ENCODE measurements at places on chromosomes 4 and X.

- DNase-seq = no peak
Observed at GRCh38 chr4:54493862-54494261, 163.9 kb upstream of the KIT start.

GRCh38 chr4:1288786-1289185 is 905 bp upstream of the MAEA start:
- DNase-seq = no peak

DNA sequence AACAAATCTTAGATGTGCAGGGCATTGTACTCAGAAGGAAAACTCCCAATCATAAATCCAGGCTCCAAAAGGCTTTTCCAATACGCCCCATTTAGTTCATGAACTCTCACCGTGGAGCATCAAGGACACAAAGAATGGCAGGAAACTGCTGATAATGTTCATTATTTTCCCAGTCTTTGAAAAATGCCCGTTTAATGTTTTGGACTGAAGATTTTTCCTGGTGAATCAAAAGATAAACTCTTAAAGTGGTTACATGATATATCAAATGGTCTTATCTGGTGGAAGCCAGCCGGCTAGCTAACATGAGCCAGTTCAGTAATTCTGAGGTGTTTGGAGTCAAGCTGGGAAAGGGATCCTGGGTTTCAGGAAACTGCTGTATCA is 62.1 kb upstream of the AP1S2 start:
- DNase-seq = no peak

DNA sequence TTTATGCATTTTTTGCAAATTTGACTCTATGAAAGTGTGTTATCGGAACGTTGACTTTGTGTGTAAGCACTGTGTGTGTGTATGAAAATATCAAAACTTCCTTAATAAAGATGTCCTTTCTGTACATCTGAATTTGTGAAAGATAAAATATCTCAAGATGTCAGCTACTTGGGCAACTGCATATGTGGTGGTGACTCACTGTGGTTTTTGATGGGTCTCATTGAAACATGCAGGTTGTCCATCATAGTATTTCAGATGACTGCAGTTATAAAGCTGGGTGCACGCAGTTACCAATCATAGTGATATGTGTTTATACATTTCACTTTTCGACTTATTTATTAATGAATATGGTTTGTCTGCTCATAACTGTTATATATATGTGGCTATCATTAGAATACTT is 19.7 kb upstream of the BBS12 start:
- no peak for DNase-seq

- DNase-seq = no peak
Observed at GRCh38 chrX:30992381-30992904, 79.4 kb downstream of the FTHL17 start.

DNA sequence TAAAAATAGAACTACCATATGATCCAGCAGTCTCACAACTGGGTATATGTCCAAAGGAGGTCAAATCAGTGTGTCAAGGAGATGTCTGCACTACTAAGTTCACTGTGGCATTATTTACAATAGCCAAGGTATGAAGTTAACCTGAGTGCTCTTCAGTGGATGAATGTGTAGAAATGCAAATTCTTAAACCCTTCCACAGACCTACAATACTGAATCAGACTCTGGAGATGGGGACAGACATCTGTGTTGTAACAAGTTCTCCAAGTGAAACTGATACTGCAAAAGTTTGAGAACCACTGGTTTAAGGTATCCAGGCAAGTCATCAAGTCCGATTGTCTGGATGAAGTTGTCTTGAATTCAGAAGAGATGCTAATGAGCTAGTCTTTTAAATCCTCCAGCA is 38.5 kb downstream of the SMAD1 start:
- no peak for DNase-seq

GRCh38 chrX:145844886-145845285 is 27.3 kb downstream of the SLITRK2 start:
- DNase-seq = no peak
